ENCODE measurements at places on chromosomes 1 and 21. TPM values are rescaled to one million over a fixed set of nuclear protein-coding genes. Genes with fewer than 3 reads are reported as not detected.

Gene AJAP1
- not detected for total RNA-seq

Gene C1orf115
- total RNA-seq = not detected

Gene CSF3R
- total RNA-seq = not detected

Gene PPIAL4G
- not detected for total RNA-seq

Gene SELP
- not detected for total RNA-seq

Gene CYB5RL
- 7.9 TPM for total RNA-seq

Gene TLR5
- not detected for total RNA-seq

Gene C8A
- not detected for total RNA-seq

Gene HES5
- total RNA-seq = not detected

Gene DNAI4
- 0.97 TPM for total RNA-seq

Gene PMVK
- 11.1 TPM for total RNA-seq

Gene CD46
- total RNA-seq = 152 TPM

Gene CORT
- 0.34 TPM for total RNA-seq

Gene ADAMTS4
- total RNA-seq = 0.15 TPM

Gene GJB4
- total RNA-seq = not detected

DNA sequence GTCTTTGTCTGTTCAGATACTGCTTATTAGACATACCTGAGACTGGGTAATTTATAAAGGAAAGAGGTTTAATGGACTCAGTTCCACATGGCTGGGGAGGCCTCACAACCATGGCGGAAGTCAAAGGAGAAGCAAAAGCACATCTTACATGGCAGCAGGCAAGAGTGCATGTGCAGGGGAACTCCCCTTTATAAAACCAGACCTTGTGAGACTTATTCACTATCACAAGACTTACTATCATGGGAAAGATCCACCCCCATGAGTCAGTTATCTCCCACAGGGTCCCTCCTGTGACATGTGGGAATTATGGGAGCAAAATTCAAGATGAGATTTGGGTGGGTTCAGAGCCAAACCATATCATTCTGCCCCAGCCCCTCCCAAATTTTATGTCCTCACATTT is 7.1 kb upstream of the PSMA5 start:
- H3K4me1 ChIP-seq = no peaks in the 10 kb centered on the region
- no peaks in the 10 kb centered on the region for H3K27me3 ChIP-seq
- DNase-seq = no peak
- no peak overlapping the region for H3K4me3 ChIP-seq
- no peak overlapping the region for H3K27ac ChIP-seq
- H3K36me3 ChIP-seq = no peaks in the 10 kb centered on the region

GRCh38 chr21:23127973-23128372 is 2129.8 kb downstream of the NCAM2 start:
- H3K4me3 ChIP-seq = no peak overlapping the region
- no peaks in the 10 kb centered on the region for H3K27me3 ChIP-seq
- no peak overlapping the region for H3K27ac ChIP-seq
- no peaks in the 10 kb centered on the region for H3K4me1 ChIP-seq
- DNase-seq = no peak
- no peaks in the 10 kb centered on the region for H3K36me3 ChIP-seq

GRCh38 chr1:162026881-162027280 is 3.2 kb upstream of the OLFML2B start:
- peaks cover 2% of the 10 kb centered on the region for H3K27me3 ChIP-seq
- no peak overlapping the region for H3K4me3 ChIP-seq
- H3K4me1 ChIP-seq = peaks cover 22% of the 10 kb centered on the region
- DNase-seq = no peak
- H3K36me3 ChIP-seq = no peaks in the 10 kb centered on the region
- no peak overlapping the region for H3K27ac ChIP-seq

GRCh38 chr1:57377339-57378139 is 46.3 kb downstream of the DAB1 start:
- H3K27ac ChIP-seq = no peak overlapping the region
- no peaks in the 10 kb centered on the region for H3K36me3 ChIP-seq
- no peak for DNase-seq

GRCh38 chr1:209503196-209503595 is 80.3 kb upstream of the CAMK1G start:
- H3K27me3 ChIP-seq = peaks cover 3% of the 10 kb centered on the region
- H3K36me3 ChIP-seq = no peaks in the 10 kb centered on the region
- no peak for DNase-seq
- H3K27ac ChIP-seq = no peak overlapping the region
- no peak overlapping the region for H3K4me3 ChIP-seq

DNA sequence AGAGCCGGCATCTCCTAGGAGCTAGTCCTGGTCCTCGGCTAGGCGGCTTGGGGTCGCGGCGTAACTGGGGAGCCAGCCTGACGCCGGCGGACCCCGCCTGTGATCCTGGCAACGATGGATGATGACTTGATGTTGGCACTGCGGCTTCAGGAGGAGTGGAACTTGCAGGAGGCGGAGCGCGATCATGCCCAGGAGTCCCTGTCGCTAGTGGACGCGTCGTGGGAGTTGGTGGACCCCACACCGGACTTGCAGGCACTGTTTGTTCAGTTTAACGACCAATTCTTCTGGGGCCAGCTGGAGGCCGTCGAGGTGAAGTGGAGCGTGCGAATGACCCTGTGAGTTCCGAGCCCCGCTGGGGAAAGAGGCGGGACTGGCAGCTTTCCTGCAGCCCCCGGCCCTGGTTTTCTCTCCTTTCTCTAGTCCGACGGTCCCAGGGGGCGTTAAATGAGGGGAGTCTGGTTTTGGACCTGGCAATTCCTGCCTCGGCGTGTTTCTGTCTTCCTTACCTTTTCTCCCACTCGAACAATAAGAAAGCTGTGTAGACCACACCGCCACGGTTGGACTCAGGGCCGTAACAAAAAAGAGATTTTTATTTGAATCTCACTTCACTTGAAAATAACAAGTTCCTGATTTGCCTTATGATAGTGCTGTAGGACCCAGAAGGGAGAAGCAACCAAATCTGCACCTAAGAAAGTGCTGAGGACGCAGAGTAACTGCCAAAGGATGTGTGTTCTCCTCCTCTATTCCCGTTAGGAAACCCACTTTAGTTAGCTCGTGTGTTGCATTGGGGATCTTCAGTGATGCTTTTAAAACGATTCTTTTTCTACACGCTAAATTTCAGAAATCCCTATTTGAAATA is at the start of gene SPRTN:
SPRTN (plus strand) TSS at position 24 of the 859 bp plus-strand sequence; CDS start at position 115, 91 bp downstream.
- peaks cover 30% of the 10 kb centered on the region for H3K36me3 ChIP-seq
- H3K27me3 ChIP-seq = no peaks in the 10 kb centered on the region
- peak within 1 kb of the TSS; percentile 100 for H3K4me3 ChIP-seq
- peak within 1 kb of the TSS; percentile 95 for H3K27ac ChIP-seq

DNA sequence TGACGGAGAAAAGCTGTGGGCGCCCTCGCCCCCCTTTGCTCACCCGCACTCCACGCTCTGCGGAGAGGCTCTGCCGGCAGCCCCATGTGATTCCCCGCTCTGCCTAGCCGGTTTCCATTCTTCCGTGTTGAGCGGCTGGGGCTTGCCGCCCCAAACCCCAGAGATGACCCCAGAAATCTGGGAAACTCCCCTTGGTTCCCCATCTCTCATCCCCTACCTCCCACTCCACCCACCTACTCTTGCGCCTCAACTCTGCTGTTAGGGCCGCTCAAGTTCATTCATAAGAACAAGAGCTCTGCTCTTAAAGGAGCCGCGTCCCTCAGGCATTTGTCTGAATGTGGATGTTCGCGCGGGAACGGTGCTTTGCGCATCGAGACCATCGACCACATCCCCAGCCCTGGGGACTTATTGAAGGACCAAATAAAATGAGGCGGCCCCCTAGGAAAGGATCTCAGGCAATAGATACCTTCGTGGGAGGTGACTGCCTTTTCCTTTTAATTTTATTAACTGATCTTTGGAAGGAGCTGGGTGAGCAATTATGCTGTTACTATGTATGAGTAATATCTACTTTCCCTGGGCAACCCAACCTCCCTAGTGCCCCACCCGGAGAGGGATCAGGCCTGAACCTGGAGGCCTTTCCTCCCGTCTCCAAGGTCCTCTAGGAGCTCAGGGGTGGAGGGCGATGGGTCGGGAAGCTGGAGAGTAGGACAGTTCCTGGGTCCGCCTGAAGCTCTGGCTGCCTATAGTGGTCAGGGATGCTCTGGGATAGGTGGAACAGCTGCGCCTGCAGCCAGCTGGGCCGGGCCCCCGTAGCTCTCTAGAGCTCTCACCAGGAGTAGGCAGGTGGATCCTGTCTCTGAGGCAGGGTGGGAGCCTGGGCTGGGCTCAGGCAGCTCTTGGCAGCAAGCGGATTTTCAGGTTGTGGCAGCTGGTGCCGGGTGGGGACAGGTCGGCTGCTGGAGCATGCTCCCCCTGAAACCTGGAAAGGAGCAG is 898 bp downstream of the MFSD2A start:
- peak overlapping the region; percentile 90 for H3K4me3 ChIP-seq
- H3K27me3 ChIP-seq = no peaks in the 10 kb centered on the region
- H3K27ac ChIP-seq = peak overlapping the region; percentile 47
- peak; percentile 84 for DNase-seq
- peaks cover 52% of the 10 kb centered on the region for H3K4me1 ChIP-seq

DNA sequence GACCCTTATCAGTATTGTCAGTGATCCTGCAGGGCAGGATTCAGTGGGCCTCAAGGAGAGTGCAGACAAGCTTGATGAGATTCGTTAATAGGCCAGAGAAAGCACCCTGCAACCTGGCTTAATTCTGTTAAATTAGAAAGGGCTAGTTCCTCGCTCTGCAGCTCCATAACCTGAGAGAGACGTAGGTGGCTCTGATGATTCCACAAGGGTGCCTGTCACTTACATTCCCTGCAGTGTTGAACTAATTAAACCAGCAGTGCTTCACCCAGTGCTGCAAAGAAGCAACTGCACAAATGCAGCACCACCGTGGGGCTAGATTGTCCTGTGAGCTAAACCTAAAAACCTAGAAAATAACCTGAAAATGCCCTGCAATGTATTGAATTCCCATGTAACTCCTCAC is 270.8 kb downstream of the CACNA1E start:
- H3K27me3 ChIP-seq = no peaks in the 10 kb centered on the region
- H3K27ac ChIP-seq = no peak overlapping the region
- H3K36me3 ChIP-seq = no peaks in the 10 kb centered on the region
- H3K4me1 ChIP-seq = no peaks in the 10 kb centered on the region

DNA sequence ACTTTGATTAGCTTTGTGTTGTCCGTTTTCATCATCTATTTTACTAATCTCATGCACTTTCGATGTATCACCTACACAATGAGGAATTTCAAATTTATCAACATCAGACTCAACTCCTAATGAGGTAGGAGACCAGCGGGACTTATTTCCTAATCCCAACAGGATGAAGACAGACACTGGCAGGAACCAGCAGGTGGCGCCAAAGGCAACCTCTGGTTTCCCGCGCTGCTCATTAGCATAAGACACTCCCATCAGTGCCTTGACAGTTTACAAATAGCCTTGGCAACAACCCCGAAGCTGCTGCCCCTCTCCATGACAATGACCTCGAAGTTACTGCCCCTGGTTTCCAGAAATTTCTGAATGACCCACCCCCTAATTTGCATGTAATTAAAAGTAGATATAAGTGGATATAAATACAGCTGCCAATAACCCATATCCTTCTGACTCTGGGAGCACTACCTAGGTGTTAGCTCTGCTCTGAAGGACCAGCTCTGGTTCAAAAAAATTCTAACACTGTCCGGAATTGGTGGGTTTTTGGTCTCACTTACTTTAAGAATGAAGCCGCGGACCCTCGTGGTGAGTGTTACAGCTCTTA is 974.8 kb downstream of the ADGRL2 start:
- H3K27ac ChIP-seq = no peak overlapping the region
- no peaks in the 10 kb centered on the region for H3K27me3 ChIP-seq
- no peak overlapping the region for H3K4me3 ChIP-seq
- no peaks in the 10 kb centered on the region for H3K4me1 ChIP-seq
- no peaks in the 10 kb centered on the region for H3K36me3 ChIP-seq

GRCh38 chr1:99550198-99550597 is 95.7 kb upstream of the PALMD start:
- no peaks in the 10 kb centered on the region for H3K36me3 ChIP-seq
- no peaks in the 10 kb centered on the region for H3K27me3 ChIP-seq
- DNase-seq = no peak
- no peak overlapping the region for H3K27ac ChIP-seq
- no peak overlapping the region for H3K4me3 ChIP-seq

- peaks cover 10% of the 10 kb centered on the region for H3K4me1 ChIP-seq
- no peak overlapping the region for H3K4me3 ChIP-seq
- H3K27ac ChIP-seq = no peak overlapping the region
- no peaks in the 10 kb centered on the region for H3K36me3 ChIP-seq
Observed at GRCh38 chr1:74193908-74194307, 4.1 kb downstream of the LRRIQ3 start.

- no peak overlapping the region for H3K27ac ChIP-seq
- no peaks in the 10 kb centered on the region for H3K36me3 ChIP-seq
- no peak overlapping the region for H3K4me3 ChIP-seq
- no peaks in the 10 kb centered on the region for H3K4me1 ChIP-seq
- no peaks in the 10 kb centered on the region for H3K27me3 ChIP-seq
- no peak for DNase-seq
Observed at GRCh38 chr1:17214876-17215544, 10.1 kb downstream of the PADI1 start.

All from Karpas-422 (cell line).